T-helper 9 cell (primary cell): ENCODE measurements at places on chromosomes 5 and 9.

DNA sequence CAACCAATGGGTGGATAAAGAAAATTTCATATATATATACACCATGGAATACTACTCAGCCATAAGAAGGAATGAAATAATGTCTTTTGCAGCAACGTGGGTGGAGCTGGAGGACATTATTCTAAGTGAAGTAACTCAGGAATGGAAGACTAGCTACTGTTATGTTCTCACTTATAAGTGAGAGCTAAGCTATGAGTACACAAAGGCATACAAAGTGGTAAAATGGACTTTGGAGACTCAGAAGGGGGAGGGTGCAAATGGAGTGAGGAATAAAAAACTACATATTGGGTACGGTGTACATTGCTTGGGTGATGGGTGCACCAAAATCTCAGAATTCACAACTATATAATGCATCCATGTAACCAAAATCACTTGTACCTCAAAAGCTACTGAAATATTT is 67.2 kb upstream of the RUSC2 start:
- DNase-seq, result no peak

- no peak for DNase-seq
These were observed 55.3 kb downstream of the RANBP17 start for GRCh38 chr5:170917113-170917512.

- no peak for DNase-seq
These were observed 75.7 kb downstream of the TMC1 start for GRCh38 chr9:72597181-72597517.

- no peak for DNase-seq
These were observed 7.0 kb upstream of the IL3 start for GRCh38 chr5:132053483-132053882.

- DNase-seq, result no peak
These were observed 118.0 kb upstream of the OTULINL start for GRCh38 chr5:14463629-14464028.

- no peak for DNase-seq
These were observed 226.8 kb upstream of the IRX4 start for GRCh38 chr5:2109566-2109965.

DNA sequence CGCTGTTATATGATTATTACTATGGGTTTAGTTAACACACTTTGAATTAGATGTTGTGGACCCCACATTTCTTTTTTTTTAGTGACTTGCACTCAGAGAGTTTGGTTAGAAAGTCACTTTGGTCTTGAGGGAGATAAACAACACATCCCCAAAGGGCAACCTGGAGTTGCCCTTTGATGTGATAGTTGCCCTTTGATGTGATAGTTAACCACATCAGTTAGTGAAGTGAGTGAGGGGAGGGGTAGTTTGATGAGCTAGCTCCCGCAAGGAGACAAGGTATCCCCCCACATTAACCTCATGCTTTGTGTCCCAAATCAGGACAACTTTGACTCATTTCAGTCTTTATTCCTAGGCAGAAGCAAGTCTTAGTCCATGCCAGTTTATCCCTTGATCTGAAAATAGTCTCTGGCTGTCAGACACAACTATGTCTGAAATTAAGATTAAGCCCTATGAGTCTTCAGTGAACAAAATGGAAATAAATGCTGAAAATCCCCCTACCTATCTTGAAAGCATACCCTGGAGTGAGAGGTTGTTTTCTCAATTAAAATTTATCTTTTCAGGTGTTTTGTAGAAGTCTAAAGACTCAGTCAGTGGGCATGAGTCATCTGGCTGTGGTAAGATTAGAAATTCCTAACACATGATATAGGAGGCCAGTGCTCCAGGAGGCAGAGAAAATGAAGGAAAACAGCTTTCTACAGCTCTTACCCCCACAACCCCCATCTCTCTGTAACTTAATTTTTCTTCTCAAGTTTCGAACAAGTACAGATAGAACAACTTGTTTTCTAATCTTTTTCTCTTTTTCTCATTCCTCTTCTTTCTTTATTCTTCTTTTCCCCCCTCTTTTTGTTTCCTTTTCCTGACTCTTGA is 208.9 kb upstream of the DMRTA1 start:
- DNase-seq, result no peak

GRCh38 chr5:93331863-93332262 is 249.2 kb downstream of the NR2F1-AS1 start:
- DNase-seq, result no peak

DNA sequence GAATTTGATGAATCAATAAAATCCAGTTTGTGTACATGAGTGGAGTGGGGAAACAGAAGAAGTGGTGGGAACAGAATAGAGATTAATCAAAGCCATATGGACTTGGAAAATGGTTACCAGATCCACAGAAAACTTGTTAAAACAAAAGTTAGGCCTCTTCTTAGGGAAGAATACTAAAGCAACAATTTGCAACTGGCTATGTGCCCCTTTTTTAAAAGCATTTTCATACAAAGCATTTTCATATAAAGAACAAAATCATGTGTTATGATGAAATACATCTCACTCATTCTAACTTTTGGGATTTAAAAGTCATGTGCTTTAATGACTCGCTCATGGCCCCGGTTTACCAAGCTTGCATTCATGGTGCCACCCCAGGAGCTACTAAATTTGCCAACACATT is 276.9 kb downstream of the EFNA5 start:
- no peak for DNase-seq

GRCh38 chr5:161851691-161852299 is 3.9 kb downstream of the GABRA1 start:
- DNase-seq, result no peak
